ENCODE measurements at places on chromosomes 5 and 9.

DNA sequence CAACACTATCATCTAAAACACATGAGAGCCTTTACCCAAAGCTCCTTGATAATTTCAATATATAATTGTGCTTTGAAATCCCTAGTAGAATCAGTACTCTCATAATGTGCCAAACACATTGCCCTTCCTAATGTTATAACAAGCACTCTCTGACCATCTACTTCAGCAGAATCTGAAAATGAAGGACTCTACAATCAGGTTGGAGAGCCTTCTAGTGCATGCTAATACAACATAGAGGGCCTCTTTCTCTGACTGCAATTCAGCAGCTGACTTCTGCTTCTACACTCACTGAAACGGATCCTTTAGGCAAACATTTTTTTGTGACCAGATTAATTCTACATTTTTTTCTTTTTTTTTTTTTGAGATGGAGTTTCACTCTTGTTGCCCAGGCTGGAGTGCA is 155.6 kb downstream of the EPB41L4A start:
- no peak for DNase-seq

DNA sequence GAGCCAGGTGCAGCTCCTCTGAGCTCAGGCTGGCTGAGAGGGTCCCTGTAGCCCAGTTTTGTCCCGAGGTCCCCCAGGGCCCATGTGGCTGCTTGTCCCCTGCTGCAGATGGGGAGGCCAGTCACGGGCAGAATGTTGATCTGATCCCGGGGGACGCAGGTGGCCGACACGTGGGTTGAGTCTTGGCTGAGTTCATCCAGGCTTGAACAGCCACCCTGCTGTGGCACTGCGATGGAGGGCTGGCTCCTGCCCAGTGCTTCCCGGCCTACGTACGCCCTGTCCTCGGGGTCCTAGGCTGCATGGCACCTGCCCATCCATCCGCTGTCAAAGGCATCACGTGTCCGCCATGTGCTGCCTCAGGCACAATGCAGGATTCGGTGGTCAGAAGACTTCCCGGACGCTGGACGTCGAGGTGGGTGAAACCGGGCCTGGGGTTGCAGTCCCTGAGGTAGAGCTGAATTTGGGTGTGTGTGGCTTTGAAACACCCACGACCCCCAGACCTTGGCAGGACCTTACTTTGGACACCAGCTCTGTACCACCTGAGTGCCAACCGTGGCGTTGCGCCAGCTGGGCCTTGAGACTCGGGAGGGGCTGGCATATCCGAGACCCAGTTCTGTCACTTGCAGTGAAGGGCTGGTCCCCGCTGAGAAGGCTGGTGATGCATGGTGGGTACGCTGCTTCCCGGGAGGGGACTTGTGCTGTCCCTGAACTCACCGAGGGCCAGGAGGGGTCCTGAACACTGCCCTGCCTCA is 22.3 kb downstream of the RXRA start:
- no peak for DNase-seq

GRCh38 chr9:137742698-137743097 is 123.9 kb downstream of the EHMT1 start:
- DNase-seq = no peak

GRCh38 chr5:10632110-10632761 is 68.4 kb downstream of the ANKRD33B start:
- DNase-seq = no peak

DNA sequence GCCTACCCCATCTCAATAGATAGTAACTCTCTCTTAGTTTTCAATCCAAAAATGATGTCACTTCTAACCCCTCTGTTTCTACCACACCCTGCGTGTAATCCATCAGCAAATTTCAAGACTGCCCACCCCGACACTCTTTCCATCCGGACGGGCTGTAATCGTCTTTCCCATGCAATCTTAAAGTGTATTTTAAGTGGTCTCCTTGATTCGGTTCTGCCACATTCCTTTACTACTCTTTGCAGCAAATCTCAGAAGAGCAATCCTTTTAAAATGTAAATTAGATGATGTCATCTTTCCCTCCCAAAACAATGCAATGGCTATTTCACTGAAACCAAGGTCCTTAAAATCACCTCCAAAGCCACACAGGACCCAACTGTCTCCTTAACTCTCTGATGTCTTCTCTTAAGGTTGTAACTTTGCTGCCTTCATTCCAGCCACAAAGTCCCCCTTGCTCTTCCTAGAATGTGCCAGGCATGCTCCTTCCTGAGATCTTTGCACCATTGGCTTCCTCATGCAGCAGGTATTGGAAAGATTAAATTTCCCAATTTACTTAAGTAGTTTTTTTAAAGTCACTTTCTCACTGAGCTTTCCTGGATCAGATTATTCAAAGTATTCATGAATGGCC is 932.5 kb upstream of the WWC1 start:
- no peak for DNase-seq

DNA sequence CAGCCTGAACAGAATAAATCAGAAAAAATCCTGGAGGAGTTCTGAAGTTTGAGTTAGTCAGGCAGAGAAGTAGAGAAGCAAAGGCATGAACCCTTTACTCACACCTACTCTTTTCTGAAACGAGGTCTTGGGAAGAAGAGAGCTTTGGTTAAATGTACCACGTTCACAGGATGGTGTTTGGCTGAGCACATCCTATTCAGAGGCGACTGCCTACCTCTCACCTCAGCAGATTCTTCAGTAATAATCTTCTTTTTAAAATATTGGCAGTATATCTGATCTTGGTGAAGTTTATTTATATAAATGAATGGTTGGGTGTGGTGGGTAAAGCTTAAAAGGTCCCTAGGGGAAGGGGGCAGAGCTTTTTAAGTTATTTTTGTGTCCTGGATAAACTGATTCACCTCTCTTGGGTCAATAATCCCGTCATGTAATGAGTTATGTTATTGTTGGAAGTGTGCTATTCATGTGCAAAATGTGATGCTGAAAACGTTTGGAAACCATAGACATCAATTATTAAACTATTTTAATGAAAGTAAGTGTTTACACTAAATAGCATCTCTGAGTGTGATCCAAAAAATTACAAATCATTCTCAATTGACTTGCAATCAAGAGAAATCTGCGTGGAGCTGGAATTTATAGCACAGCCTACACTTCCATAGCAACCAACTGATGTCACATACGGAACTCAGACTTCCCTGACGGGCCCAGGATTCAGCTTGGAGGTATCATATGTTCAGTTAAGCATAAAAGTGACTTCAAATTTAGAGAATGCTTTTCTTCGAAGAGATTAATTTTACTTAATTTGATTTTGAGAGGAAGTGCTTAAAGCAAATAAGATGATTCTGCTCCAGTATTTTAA is 94.3 kb upstream of the EQTN start:
- no peak for DNase-seq

GRCh38 chr9:71780953-71781352 is 12.6 kb upstream of the CEMIP2 start:
- no peak for DNase-seq

GRCh38 chr9:113499876-113500497 is 36.5 kb downstream of the RGS3 start:
- no peak for DNase-seq

DNA sequence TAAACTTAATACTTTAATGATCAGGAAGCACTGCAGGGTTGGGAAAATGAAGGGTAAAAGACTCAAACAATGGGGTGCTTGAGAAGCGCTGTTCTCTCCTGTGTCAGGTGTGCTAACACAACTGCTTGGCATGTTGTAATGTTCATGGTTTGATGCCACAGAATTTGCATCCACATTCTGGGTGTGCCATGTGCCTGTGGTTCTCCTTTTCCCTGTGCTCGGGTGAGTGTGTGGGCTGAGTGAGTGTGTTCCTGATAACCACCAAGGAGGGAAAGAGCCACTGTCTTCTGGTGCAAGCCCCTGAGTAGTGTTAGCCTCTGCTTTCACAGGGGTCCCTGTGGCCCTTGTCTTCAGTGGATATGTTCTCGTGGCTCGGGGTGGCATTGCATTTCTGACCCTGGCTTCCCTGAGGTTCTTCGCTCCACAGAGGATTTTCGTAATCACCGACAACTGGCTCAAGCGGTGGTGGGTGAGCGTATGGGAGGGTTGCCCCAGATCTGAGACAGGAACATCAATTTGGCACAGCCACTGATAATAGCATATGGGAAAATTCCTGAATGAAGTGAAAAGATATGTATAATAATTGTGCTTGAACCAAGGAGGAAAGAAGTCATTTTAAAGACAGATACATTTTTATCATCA is 102.0 kb downstream of the MVB12B start:
- DNase-seq = no peak

- DNase-seq = no peak
These were observed 235.0 kb downstream of the FANCC start for GRCh38 chr9:95082401-95083084.

- DNase-seq = no peak
These were observed 11.4 kb upstream of the ADRA1B start for GRCh38 chr5:159904874-159905273.

DNA sequence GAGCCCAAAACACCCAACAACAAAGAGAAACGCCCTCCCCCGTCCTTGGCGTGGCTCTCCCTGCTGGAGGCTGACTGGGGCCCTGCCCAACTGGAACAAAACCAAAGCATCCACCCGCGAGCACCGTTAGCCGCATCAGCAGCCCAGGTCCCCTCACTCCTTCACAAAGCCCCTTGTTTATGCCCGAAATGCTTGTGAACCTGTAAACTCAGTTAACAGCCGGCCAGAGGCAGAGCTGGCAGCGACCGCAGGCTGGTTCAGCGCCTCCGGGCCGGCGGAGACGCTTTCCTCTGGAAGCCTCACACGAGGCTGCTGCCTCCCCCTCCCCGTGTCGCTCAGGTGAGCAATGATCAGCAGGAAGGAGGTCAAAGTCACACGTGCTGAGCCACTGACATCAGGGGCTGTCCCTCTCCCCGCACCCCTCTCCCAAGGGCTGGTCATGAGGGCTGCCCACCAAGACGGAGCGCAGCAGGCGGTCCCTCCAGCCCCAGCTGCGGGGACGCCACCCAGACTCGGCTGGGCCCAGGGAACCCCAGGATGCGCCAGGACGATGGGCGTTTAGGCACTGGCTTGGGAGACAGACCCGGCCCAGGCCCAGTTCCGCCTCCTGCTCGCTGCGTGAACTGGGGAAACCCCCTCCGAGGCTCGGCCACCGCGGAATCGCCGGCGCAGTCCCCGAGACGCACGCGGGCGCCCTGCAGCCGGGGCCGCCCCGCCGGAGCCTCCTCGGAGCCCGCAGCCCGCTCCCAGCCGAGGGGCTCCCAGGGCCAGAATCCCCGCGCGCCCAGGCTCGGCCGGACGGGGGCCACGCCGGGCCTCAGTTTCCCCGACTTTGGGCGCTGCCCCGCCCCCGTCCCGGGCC is 563 bp downstream of the SNAPC4 start:
- no peak for DNase-seq

- DNase-seq = no peak
These were observed 144.9 kb downstream of the CEP120 start for GRCh38 chr5:123278284-123278683.

DNA sequence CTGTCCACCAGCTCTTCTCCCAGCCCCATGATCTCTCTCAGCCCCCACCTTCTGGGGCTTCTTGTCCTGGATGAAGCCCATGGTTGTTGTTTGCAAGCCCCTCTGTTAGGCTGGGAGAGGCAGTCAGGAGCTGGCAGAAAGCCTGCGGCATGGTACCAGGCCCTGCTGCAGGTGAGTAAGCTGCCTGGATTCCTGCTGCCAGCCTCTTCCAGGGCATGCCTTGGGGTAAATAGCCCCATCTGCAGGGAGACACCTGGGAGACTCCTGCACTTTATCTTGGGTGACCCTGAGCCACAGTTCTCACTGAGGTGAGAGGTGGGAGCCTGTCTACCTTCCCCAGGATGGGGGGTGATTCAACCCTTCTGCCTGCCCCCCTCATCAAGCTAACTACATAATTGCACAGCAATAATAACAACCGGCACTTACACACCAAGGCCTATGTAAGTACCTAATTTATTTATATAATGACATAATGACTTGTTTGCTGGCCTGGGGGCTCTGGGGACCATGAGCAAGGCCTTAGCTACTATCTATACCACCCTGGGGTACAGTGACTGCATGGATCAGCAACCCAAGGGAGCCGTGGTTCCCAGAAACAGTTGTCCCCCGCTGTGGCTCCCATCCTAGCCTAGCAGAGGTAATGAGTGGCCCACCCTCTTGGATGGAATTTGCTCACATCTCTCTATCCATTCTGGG is 116.0 kb downstream of the PSD2 start:
- no peak for DNase-seq

DNA sequence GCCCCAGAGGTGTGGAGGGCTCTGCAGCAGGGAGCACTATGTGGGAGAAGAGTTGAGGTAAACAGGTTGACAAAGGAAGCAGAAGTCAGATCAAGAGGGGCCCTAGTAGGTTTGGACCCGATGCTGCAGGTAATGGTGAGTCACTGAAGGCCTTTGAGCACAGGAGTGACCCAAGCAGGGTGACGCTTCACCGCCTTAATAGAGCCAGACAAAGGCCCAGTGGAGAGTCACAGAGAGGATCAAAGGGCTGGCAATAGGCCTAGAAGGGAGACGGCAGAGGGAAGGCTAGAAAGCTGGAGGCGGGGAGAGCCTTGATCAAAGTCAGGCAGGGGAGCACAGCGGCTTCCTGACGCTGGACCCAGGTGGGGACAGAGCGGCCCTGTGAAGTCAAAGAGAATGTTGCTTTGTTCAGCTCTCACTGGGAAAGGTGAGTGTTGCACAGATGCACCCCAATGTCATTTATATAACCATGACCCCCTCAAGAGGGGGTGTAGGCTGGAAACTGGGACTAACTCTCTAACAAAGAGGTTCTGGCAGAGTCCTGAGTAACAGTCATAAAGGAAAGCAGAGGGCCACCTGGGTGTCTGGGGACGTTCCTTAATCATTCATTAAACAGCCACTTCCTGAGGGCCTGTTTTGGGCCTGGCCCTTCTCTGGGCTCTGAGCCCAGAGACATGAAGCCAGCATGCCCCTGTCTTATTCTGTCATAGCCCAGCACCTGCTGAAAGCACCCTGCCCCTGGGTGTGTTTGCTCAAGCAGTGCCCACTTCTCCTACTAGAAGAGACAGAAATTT is 9.8 kb upstream of the CPLX2 start:
- no peak for DNase-seq

DNA sequence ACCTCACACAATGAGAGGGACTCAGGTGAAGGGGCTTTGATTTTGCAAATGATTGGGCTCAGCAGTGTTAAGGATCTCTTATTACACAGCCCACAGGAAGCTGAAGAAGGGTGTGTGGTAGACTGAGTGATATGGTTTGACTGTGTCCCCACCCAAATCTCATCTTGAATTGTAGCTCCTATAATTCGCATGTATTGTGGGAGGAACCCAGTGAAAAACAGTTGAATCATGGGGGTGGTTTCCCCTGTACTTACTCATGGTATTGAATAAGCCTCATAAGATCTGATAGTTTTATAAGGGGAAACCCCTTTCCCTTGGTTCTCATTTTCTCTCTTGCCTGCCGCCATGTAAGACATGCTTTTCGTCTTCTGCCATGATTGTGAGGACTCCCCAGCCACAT is 132.5 kb upstream of the FBXL7 start:
- DNase-seq = no peak

- no peak for DNase-seq
These were observed 16.1 kb downstream of the FBP1 start for GRCh38 chr9:94623253-94623652.

GRCh38 chr9:93843396-93843795 is 111.8 kb downstream of the BARX1 start:
- no peak for DNase-seq

All from CD4-positive, alpha-beta T cell (primary cell).